ENCODE measurements at places on chromosomes 6 and 20.

DNA sequence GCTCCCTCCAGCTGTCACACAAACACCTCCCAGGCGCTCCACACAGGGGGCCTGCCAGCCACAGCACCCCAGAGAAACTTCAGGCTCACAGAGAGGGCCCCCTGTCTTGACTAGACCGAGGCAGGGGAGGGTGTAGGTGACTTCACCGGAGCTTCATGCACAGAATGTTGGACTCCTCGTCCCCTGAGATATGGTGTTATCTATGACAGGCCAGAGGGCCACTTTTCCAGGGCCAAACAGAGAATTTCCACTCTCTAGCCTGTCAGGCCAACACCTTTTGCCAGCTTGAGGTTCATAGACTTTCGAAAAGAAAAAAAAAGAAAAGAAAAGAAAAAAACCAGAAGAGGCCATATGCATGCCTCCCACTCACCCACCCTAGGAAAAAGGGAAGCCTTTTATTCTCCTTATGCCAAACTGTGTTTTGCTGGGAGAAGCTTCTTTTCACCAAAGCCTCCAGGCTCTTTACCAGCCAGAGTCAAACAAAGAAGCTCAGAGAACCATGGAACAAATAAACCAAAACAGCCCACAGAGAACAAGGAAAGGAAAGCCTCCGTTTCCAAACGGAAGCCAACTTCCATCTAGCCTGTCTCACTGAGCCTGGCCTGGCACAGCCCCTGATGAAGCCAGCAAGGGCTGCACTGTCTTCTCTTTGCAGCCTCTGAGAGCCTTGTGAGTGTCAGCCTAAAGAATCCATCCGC is 313.2 kb upstream of the JARID2 start:
- no peak for DNase-seq

DNA sequence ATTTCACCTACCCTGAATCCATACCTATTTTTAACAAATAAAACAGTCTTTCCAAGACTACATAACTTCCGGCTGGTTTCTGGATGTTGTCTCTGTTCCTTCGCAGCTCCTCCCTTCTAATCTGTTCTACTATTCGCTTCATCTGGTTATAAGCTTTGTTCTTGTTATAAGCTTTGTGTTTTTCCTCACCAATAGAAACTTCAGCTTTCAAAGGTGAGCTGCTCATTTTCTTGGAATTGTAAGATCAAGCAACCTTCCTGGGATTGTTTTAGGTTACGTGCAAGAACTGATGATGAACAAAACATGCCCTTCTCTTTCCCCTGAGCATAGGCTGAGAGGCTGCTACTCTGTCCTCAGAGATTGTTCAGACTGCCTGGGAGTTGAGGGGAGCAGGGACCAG is 2.1 kb downstream of the GFOD1 start:
- DNase-seq = no peak

- DNase-seq = no peak
Measured at GRCh38 chr20:51946586-51946985, 144.3 kb upstream of the SALL4 start.

GRCh38 chr20:16533502-16533901 is 39.7 kb downstream of the KIF16B start:
- DNase-seq = no peak

GRCh38 chr6:147660334-147661311 is 152.1 kb downstream of the SAMD5 start:
- DNase-seq = no peak

- no peak for DNase-seq
Measured at GRCh38 chr6:4950836-4951533, 52.9 kb downstream of the RPP40 start.

DNA sequence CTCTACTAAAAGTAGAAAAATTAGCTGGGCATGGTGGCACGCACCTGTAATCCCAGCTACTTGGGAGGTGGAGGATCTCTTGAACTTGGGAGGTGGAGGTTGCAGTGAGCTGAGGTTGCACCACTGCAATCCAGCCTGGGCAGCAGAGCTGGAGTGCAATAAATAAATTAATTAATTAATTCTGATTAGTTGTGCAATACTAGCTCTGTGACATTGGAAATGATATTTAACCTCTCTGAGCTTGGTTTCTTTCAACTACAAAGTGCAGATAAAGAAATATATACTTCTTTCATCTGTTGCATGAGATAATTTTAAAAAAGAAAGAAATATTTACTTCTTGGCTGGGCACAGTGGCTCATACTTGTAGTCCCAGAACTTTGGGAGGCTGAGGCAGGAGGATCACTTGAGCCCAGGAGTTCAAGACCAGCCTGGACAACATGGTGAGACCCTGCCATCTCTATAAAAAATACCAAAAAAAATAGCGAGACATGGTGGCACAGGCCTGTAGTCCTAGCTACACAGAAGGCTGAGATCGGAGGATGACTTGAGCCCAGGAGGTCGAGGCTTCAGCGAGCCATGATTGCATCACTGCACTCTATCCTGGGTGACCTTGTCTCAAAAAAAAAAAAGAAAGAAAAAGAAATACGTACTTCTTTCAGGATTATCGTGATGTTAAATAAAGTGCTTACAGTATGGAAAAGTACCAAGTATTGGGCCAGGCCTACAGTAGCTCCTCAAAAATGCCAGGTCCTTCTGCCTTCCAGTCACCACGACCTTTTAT is 15.6 kb upstream of the TBCC start:
- no peak for DNase-seq

DNA sequence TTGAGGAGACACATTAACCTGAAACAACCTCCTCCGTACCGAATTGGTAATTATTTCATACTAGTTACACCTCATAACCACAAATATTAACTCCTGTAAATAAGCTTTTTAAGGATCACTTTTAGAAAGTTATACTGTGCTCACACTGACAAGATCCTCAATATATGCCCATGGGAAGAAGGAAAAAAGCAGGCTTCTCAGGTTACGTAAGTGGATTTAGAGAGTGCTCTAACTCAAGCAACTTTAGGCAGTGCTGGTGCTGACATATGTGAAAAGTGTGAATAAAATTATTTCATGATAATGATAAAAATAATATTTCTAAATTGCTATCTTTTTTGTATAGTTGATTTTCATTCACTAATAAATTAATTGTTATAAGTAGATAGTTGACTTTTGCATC is 76.1 kb downstream of the PRKN start:
- DNase-seq = no peak

GRCh38 chr6:53479871-53480270 is 65.0 kb downstream of the GCLC start:
- no peak for DNase-seq

Data from stimulated activated CD8-positive, alpha-beta memory T cell treated with anti-CD3 and anti-CD28 coated beads, Interleukin-15, amount 100 ng/mL, for 24 hours (primary cell).